Kasumi-1 (cell line): ENCODE measurements at places on chromosomes 12 and 14.

DNA sequence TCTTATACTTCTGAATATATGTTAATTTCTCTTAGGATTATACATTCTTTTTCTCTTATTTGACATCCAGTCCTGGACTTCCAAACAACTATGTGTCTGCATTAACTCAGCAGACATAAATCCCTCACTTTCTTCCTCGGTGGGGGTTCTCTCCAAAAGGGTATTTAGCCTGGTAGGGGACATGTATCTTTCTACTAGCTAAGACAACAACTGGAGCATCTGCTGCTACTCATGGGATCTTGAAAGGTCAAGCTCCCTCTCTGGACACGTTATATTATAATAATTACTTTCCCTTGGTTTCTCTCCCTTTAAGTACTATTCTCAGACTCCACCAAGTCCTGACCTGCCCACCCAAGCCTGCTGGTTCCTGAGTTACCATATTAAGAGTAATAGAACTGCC is 983.7 kb upstream of the FLRT2 start:
- no peak for DNase-seq

DNA sequence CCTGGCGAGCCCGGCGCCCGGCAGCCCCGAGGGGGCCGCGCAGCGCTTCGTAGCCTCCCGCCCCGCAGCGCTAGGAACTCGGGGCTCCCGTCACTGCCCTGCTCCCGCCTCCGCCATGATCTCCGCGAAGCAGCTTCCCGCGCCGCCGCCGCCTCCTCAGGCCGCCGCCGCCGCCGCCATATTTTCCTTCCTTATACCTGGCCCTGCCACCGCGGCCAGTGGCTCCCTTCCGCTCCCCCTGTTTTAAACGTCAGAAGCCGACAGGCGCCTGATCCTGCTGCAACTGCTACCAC is 286 bp downstream of the PPP4R3A start:
- peak; percentile 52 for DNase-seq

GRCh38 chr14:53109105-53110041 is 43.8 kb downstream of the DDHD1 start:
- DNase-seq: peak; percentile 86

- no peak for DNase-seq
These were observed 74.7 kb downstream of the RPS6KA5 start for GRCh38 chr14:90985601-90986242.

DNA sequence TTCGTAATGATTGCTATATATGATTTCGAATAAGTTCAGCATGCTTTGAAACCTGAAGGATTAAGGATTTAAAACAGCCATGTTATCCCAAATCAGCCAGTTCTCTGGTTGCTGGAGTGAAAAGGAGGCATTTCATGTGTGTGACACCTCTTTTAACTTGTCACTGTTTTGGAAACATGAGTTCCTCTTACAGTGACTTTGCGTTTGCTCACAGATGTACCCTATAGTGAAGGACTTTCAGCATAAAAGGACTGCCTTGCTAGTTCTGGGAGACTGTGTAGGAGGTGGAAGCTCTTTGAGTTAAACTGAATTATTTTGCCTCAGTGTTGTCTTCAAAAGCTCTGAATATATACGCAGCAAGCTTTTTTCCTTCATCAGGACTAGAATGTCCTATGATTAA is 7.6 kb downstream of the RNASE11 start:
- no peak for DNase-seq

DNA sequence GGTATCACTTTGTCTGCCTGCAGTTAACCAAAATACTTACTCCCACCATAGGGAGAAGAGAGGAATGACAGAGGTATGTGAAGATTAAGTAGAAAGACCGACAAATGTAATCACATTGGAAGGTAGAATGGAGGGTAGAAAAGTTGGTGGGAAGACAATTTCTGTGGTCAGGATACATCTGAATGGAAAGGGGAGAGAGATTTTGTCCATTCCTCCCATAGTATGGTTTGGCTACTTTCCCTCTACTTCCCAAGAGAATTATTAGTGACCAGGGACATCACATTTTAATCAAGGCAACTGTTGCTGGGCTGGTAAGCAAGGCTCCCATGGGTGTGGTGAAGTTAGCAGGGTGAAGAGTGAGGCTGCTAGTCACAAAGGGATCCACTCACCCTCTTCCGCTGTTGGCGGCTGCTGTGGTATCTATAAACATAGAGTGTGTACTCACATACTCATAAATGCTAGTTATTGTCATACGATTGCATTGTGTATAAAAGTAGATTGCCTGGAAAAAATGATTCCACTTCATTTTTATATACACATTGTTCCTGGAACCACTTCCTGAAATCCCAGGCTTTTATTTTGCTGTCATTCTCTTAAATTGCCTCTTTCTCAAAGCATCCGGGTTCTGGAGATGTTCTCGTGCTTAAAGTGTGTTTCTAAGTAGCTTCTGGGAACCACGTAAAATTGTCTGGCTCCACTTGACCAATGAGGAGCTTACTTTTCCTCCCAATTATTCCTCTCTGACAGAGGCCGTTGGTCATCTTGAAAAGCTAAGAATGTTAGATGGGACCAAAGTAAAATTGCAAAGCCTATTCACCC is 413.1 kb downstream of the ZFP36L1 start:
- no peak for DNase-seq

GRCh38 chr14:61174987-61175386 is 106.2 kb downstream of the TMEM30B start:
- no peak for DNase-seq

DNA sequence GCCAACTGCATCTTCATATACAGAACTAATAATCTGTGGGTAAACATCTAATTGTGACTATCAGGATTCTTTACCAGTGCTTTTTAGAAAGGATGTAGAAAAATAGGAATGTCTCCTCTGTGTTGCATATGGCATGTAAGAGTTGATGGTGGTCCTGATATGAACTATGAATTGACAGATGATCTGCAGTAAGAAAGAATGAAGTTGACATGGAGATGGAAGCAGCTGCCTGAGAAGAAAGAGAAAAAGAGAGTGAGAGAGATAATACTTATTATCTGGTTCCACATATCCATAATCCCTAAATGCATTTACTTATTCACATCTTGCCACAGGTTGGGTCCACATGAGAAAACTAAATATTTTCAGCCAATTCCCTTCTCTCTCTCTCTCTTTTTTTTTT is 1022.9 kb downstream of the SLC6A15 start:
- no peak for DNase-seq

- no peak for DNase-seq
These were observed 6.6 kb downstream of the SLC38A2 start for GRCh38 chr12:46365951-46366379.

GRCh38 chr12:131056626-131057025 is 102.9 kb downstream of the ADGRD1 start:
- no peak for DNase-seq

GRCh38 chr12:208813-209212 is 5.1 kb downstream of the SLC6A12 start:
- no peak for DNase-seq

GRCh38 chr12:103540319-103540718 is 44.6 kb upstream of the C12orf42 start:
- DNase-seq: no peak

DNA sequence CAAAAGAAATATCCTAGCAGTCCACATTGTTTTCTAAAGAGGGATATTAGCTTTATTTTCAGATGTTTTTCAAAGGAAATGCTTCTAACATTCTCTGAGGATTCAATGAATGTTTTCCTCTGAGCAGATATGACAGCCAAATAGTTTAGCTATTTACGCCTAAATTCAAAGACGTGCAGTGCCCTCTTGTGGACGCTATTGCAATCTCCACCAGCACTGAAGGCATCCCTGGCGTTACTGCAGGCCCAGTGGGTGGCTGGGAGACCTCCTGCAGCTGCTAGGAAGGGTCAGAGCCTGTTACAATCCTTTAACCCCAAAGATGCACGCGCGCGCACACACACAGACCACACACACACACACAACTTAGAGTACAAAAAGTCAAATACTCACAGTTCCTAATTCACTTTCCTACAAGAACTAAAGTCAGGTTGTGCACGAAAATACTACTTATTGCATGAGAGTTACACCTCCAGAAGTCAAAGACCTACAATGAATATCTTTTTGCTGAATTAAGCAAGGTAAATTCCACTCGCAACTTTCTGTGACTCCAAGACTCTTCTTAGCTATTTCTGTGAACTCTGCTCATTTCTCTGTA is 589.3 kb upstream of the TMEM132C start:
- peak; percentile 40 for DNase-seq

- no peak for DNase-seq
These were observed 117.9 kb downstream of the PDE3A start for GRCh38 chr12:20486233-20486632.

GRCh38 chr12:98977186-98977585 is 332.1 kb downstream of the APAF1 start:
- no peak for DNase-seq

- DNase-seq: no peak
These were observed 6.5 kb downstream of the HOXC13 start for GRCh38 chr12:53944907-53945847.

GRCh38 chr12:12290206-12290605 is 23.4 kb upstream of the LRP6 start:
- no peak for DNase-seq

DNA sequence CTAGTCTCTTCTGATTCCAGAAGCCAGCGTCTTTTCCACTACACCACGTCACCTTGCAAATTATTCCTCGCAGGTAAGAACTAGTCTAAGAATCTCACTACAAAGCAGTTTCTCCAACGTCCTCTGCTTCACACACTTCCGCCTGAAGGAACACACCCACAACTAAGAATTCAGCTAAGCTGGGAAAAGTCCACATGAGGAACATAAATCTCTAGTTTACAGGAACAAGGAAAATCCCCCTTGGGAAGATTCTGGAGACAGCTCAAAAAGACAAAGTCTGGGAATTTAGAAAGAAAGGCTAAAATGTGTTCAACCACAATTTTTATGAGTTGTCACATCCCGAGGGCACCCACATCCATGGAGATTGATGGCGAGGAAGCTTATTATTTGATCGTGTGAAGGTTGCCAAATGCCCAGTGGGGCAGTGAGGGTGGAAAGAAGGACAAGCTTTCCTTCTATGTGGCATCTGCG is 780.2 kb upstream of the TBX3 start:
- DNase-seq: no peak

DNA sequence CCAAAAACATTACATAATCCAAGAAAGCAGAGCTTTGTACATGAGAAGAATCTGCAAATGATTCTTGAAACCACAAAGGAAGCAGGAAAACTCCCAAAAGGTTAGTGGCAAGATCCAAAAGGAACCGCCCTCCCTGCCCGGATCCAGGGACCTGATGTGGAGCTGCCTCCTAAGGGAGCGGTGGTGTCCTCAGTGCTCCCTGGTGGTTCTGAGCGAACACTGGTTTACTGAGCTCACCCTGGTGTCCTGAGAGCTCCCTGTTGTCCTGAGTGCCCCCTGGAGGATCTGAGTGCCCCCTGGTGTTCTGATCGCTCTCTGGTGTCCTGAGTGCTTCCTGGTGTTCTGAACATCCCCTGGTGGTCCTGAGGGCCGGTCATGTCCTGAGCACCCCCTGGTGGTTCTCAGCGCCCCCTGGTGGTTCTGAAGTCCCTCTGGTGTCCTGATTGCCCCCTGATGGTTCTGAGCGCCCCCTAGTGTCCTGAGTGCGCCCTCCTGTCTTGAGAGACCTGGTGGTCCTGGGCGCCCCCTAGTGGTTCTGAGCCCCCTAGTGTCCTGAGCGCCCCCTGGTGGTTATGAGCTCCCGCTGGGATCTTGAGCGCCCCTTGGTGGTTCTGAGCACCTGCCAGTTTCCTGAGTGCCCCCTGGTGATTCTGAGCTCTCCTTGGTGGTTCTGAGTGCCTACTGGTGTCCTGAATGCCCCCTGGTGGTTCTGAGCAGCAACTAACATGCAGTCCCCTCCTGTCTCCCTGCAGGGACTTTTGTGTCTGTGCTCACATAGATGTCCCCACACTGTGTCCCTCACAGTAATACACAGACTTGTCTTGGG is 891.1 kb downstream of the TMEM121 start:
- DNase-seq: no peak

DNA sequence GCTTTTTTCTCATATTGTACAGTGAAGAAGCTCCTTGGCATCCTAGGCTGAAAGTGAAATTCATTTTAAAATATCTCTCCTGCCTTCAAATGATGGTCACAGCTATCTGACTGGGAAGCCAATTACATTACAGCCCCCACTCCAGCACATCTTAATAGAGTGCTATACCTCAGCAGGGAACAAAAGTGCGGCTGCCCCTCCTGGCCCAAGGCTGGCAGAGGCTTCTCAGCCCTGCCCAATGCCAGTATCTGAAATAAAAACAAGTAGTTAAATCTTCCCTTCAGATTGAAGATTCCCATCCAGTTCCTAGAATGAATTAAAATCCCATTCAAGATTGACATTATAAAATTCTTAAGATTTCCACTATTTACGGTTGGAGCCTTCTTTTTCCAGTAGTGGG is 54.9 kb upstream of the GNG2 start:
- no peak for DNase-seq

GRCh38 chr12:111150360-111150759 is 218.5 kb downstream of the PHETA1 start:
- peak; percentile 50 for DNase-seq

- peak; percentile 13 for DNase-seq
These were observed 51.0 kb downstream of the MAGOHB start for GRCh38 chr12:10562306-10562933.

- DNase-seq: no peak
These were observed 82.9 kb downstream of the TSPAN9 start for GRCh38 chr12:3160081-3160480.

DNA sequence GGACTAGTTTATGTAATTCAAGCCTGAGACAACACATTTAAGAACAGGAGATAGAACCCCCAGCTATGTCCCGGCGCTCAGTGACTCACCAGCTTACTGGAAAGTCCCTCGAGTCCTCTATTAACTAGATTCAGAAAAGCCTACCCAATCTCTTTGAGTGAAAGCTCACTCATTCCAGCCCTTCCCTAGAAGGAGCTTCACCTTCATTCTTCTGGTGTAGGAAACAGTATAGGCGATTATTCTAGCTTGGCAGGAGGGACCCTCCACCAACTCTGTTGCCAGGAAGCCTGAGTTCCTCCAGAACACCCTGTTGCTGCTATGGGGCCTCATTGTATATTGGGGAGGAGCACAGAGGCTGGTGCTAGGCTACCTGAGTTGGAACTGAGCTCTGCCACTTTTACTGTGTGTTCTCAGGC is 57.2 kb upstream of the AEBP2 start:
- no peak for DNase-seq

DNA sequence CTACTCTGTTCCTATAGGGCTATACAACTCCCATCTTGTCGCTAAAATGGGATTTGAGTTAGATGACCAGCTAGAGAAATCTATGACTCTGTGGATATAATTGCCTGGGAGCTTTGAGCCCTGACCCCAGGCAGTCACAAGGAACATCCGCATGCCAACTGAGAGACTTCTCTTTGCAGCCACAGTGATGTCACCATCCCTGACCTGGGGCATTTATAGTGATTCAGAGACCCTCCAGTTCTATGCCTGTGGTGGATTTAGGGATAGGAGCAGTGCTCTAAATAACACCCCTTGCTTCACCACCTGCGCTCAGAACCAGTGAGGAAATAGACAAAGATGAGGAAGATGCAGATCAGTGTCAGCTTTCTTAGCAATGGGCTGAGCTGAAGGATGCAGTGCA is 86.2 kb downstream of the RIN3 start:
- no peak for DNase-seq
